ENCODE measurements at places on chromosomes 16 and 17. TPM values are rescaled to one million over a fixed set of nuclear protein-coding genes. Genes with fewer than 3 reads are reported as not detected.

Gene DOC2B
- not detected for polyA plus RNA-seq

Gene SLFN14
- 0.50 TPM for polyA plus RNA-seq

Gene KAT7
- polyA plus RNA-seq: 67.2 TPM

Gene OSGIN1
- not detected for polyA plus RNA-seq

Gene AANAT
- polyA plus RNA-seq: not detected

Gene GCGR
- not detected for polyA plus RNA-seq

Gene BCO1
- not detected for polyA plus RNA-seq

Measured in immature natural killer cell (primary cell).